Hindlimb muscle (tissue), 1 donor: ENCODE measurements at places on chromosomes 4 and X. TPM values are rescaled to one million over a fixed set of nuclear protein-coding genes. Genes with fewer than 3 reads are reported as not detected.

GRCh38 chrX:130691576-130691975, 211.4 kb downstream of the ENOX2 start:
- DNase-seq = no peak

- no peak for DNase-seq
Measured at GRCh38 chrX:150966742-150967141, 16.4 kb upstream of the HMGB3 start.

The DGKK gene
- not detected for polyA plus RNA-seq

The GNPDA2 gene
- 17.6 TPM for polyA plus RNA-seq

DNA sequence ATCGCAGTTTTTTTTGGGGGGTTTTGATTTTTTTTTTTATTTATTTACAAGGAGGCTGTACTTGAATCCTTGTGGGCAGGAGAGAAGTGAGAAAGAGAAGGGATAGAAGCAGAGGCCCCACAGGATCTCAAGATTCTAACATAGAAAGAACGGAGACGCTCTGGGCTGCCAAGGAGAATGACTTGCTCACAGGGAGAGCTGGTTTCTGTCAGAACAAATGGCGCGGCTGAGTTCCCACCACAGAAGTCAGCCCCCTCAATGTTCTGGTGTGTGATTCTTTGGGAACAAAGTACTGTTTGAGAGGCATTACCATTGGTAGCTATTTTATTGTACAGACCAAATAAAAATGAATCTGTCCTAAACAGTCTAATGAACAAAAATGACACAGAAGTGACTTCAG, 80.6 kb downstream of the ATXN3L start:
- no peak for DNase-seq

- DNase-seq = no peak
Measured at GRCh38 chrX:153501530-153501929, 6.8 kb downstream of the BGN start.

DNA sequence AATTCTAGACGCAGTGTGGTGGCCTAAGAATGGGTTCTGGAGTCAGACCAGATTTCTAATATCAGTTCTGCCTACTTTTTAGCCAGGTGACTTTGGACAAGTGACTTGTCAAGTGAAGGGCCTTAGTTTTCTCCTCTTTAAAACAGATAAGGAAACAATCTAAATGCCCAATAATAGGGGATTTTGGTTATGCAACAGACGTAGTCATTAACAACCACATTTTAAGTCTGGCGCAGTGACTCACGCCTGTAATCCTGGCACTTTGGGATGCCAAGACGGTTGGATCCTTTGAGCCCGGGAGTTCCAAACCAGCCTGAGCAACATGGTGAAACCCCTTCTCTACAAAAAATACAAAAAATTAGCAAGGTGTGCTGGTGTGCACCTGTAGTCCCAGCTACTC, 2.1 kb upstream of the ZMYM3 start:
- no peak for DNase-seq

DNA sequence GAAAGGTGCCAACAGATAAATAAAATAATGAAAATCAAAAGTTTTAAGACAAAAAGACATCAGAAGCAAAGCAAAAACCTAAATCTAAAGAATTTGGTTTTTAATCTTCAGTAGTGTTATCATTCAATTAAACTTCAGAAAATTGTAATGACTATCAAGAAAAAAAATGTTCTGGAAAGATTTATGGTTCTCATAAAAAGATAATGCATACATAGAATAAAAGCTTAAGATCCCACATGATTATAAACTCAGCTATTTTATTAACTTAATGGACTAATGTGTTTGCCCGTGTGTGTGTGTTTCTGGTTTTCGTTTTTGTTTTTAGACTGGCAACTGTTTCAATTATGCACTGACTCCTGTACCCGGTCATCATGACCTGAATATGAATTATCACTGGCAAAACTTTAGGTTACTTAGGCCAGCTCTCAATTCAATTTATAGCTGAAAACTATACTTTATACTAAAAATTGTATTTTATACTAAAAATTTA, 217.5 kb upstream of the DKK2 start:
- no peak for DNase-seq

The FHIP1A gene
- 15.5 TPM for polyA plus RNA-seq

- no peak for DNase-seq
Measured at GRCh38 chr4:109395694-109396093, 37.9 kb upstream of the SEC24B start.

The GATA1 gene
- polyA plus RNA-seq = 0.72 TPM

DNA sequence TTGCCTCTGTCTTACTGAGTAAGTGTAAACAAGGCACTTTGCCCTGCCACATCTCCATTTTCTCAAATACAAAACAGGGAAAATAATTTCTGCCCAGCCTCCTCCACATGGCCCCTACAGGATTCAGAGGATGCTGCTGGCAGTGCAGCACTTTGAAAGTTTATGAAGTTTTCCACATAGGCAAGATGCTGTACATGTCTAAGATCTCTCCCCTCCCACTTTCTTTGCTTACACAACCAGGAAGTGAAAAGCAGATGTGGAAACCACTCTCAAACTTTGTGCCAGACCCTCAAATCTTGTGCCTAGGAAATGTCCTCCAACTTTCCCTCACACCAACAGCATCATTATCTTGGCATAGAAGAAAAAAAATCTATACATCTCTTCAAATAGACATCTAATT, 257.0 kb upstream of the LDB2 start:
- no peak for DNase-seq

DNA sequence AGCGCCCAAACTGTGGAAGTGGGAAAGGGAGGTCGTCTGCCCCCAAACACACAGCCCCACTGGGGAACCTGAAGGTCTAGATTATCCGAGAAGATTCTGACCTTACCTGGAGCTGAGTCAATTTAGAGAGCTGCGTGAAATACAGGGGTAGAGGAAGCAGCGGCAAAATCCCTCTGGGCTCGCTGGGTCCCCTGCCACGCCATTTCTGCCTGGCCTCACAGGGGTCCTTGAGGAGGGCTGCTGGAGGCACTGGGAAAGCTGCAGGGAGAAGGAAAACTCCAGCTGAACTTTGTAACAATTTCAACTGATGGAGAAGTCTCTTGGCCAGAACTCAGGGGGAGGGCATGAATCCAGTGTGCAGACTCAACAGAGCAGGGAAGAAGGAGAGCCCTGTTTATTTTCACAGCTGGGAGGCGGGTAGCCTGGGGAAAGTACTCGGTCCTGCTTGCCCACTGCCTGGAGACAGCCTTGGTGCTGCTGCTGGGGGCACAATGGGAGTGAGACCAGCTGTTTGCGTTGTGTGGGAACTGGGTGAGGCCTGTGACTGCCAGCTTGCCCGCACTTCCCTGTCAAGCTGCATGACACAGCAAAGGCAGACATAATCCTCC, 93.2 kb upstream of the MAPK10 start:
- no peak for DNase-seq

DNA sequence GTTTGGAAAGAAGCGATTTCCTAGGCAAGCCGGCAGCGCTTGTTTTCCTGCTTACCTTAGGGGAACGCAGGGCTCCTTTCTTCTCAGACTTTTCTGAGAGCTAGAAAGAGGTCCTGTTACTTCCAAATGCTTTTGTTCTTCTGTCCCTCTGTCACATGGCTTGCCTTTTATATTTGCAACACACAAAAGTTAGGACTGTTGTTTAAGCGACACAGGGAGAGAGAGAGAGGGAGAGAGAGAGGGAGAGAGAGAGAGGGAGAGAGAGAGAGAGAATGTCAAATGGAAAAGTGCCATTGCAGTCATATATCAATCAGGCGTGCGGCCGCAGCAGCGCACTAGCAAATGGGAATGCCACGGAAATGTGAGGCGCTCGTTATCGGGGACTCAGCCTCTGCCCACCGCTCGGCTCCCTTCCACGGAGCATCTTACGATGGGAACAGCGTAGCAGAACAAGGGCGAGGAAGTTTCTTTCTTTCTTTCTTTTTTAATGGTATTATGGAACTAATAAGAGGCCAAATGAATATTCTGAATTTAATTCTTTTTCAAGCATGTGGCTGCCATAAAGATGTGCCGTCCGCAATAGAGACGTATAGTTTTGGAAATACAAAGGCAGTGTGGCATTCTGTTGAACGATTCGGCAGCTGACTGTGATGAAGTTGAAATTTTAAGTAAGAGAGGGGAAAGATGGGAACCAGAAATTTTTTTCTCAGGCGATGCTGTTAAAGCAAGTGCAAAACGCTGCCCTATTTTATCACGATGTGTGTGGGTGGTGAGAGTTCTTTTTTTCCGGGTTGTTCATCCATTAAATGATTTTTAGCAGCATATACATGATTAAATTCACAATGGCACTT, at the start of gene NDP:
Gene NDP (minus strand): TSS at position 142 of the 851 bp plus-strand sequence. CDS start 14,745 bp downstream, outside the sequence.
- DNase-seq = peak; percentile 11
